ENCODE measurements at places on chromosomes 12 and 14.

DNA sequence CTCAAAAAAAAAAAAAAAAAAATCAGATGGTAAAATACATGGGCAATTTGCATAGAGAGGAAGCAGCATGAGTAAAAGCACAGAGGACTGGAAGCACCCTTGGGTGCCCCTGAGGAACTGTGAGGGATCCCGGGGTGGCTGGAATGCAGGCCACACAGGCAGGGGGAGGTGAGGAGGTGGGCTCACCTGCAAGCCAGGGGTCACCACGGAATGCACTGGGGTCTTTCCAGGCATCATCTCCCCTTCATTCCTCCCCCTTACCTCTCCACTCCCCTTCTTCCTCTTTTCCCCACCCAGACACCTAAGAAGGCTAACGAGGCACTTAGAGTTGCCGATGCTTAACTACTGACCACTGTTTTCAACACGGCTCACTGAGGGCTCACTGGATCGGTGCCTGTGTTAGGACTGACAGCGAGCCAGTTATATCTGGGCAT is 14.4 kb upstream of the HIP1R start:
- DNase-seq = no peak

- DNase-seq = no peak
Measured at GRCh38 chr12:43835264-43835655, 621 bp upstream of the TMEM117 start.

- DNase-seq = no peak
Measured at GRCh38 chr12:47360771-47361388, 281.1 kb upstream of the AMIGO2 start.

DNA sequence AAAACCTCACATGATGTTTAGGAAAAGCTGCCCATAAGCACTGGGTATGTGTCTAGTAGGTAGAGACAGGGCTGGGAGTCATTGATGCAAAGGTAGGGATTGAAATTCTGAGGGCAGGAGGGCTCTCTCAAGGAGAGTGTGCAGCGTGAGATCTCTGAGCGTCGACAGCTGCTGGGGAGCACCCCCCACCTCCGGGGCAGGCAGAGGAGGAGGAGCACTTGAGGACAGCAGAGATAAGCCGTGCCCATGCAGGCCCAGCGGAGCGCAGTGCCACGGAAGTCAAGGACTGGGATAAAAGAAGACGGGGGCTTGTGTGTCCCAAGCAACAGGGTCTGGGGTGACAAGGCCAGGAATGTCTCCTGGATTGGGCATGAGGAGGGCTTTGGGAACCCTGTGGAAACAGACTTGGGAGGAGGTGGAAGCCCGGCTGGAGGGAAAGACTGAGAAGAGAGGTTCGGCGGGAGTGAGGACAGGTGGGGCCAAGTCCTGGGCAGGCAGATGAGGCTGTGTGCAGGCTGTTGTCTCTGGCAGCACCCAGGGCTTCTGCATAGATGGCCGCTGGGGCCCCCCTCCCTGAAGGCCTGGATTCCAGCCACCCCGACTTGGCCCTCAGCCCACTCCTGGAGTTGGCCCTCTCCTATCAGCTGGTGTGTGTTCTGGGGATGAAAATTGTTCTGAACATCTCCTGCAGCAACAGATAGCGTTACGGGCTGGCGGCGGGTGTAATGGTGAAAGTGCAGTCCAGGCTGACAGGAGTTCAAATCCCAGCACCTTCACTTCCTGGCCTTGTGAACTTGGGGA is 1.9 kb downstream of the CACNA2D4 start:
- DNase-seq = no peak

DNA sequence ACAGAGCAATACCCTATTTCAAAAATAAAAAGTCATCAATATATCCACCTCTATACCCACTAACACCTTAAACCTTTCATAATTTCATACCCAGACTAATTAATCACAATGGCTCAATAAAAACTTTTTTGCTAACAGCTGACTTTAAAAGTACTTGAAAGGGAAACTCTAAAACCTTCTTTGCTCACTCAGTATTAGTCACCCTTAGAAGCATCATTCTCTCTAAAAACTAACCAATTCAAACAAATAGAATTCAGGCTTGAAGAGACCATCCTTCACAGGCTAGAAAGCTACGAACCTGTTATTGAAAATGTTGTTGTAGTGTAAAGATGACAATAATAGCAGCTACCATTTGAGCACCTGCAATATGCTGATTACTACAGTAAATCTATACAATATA is 37.2 kb downstream of the HECTD1 start:
- no peak for DNase-seq

DNA sequence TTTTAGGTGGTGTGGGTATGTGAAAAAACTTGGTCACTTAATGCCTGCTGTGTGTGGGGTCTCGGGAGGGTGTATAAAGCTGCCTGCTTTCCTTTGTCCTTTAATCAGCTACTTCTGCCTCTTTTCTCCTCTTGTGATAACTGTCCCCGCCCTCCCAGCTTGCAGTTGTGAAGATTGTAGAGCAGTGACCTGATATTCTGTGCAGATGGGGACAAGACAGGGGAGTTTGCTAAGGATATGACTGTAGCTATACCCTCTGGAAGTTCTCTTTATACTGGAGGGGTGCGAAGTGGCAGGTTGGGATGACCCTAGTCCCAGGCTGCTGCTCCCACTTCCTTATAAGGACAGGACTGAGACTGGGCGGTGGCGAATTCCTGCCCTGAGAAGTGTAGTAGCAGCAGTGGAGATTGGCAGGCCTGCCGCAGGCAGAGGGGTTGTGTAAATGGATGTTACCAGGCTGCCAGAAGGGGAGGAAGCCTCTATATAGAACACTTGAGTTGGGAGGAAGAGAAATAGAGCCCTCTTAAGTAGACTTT is 835 bp downstream of the MYL6 start:
- DNase-seq = peak; percentile 20

DNA sequence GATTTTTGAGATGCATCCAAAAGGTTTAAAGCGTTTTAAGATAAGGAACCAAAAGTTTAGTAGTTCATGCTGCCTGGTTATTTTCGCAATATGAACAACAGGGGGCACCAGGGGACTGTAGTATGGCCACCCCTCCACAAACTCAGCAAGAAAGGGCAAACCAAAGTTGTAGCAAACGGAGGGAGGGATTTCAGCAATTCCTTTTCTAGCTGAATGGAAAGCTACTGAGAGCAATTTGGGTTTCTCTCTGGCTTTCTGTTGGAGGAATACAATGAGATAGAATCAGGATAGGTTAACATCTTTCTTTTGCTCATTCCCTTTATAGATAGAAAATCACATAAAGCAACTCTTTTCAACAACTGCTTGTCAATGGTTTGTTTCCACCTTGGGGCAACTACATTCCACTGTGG is 62.5 kb downstream of the DRAM1 start:
- peak; percentile 17 for DNase-seq
